ENCODE measurements at places on chromosomes 2 and 18.

GRCh38 chr2:232877940-232878511 lies 8.0 kb downstream of the SNORC start:
- DNase-seq = no peak

DNA sequence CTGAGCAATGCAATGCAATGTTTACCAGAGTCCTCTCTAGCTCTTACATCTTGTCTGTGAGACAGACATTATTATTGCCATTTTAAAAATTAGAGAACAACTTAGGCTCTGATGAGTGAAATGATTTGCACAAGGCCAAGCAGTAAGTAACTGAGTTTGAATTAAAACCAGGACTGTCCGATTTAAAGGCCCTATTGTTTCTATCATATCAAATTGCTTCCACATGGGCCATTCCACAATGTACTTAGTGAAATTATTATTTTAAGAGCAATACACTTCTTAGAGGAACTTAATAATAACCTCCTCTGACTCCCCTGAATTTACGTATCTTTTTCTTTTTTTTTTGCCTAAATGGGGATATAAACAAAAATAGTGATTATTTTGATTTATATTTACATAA lies 64.6 kb downstream of the PLCL1 start:
- DNase-seq = no peak

DNA sequence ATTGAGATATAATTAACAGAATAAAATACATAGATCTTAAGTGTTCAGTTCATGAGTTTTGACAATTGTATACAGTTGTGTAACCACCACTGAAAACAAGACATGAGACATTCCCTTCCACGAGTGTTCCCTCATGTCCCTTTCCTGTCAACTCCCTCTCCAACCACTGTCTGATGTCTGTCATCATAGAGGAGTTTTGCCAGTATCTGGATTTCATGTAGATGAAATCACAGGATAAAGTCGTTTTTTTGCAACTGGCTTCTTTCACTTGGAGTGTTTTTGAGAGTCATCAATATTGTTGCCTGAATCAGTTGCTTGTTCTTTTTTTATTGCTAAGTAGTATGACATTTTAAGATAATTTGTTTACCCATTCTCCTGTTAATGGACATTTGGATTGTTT lies 52.7 kb downstream of the RBMS1 start:
- DNase-seq = no peak

- peak; percentile 47 for DNase-seq
Observed at GRCh38 chr2:240564561-240565332, 3.5 kb upstream of the RNPEPL1 start.

DNA sequence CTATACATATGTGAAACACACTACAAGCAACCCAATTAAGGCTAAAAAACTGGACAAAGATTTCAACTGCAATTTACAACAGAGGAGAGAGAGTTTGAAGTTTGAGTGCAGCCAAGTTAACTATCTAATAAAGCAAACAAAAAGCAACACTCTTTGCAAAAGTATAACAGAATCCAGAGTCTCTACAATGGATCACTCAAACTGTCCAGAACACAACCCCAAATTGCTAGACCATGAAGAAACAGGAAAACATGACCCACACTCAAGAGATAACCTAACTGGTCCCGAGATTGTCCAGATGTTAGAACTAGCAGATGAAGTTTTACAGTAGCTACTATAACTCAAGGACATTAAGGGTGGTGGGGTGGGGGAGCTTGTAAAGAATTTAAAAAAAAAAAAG lies 14.8 kb downstream of the ABHD3 start:
- no peak for DNase-seq

GRCh38 chr18:5238371-5238976 lies 41.4 kb upstream of the AKAIN1 start:
- peak; percentile 51 for DNase-seq

DNA sequence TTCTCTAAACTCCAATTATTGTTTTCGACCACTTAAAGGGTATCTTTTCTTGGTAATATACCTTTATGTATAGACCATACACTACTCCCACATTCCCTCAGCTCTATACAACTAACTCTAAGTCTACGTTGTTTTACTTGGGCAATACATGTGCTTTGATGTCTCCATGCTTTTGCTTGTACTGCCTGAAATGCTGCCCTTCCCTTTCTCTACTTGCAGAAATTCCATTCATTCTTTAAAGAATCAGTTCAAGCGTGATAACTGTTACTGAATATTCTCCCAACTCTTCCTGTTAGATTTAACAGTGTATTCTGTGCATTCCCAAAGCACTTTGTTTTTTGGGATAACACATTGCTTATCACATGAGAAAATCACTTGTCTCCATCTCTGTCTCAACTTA lies 157.0 kb upstream of the AQP4 start:
- DNase-seq = no peak

DNA sequence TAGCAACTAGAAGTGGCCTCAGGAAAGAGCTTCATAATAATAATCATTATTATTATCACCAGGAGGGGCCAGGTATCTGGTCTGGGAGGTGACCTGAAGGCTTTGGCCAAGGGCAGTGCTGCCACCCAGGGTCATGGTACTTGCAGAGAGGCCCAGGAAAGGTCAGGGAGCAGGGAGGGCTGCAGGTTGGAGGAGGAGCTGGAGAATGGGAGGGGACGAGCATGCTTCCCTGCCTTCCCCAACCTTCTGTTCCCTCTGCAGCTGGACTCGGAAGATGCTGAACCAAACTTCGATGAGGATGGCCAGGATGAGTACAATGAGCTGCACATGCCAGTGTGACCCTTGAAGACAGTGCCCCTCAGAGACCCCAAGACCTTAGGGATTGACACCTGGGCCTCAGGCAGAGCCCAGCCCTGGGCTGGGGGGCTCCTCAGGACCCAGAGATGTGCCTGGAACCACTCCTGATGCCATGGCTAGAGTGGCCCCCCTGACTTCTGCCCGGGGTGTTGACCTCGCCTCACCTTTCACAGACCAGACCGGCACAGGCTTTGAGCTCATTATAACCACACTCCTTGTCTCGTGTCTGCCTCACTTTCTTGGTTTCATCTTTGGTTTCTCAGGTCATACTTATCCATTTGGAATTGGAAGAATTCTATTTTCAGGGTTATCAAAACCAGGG lies 14.1 kb downstream of the SLC4A3 start:
- no peak for DNase-seq

GRCh38 chr2:64807417-64807816 lies 153.7 kb upstream of the SERTAD2 start:
- DNase-seq = peak; percentile 67

DNA sequence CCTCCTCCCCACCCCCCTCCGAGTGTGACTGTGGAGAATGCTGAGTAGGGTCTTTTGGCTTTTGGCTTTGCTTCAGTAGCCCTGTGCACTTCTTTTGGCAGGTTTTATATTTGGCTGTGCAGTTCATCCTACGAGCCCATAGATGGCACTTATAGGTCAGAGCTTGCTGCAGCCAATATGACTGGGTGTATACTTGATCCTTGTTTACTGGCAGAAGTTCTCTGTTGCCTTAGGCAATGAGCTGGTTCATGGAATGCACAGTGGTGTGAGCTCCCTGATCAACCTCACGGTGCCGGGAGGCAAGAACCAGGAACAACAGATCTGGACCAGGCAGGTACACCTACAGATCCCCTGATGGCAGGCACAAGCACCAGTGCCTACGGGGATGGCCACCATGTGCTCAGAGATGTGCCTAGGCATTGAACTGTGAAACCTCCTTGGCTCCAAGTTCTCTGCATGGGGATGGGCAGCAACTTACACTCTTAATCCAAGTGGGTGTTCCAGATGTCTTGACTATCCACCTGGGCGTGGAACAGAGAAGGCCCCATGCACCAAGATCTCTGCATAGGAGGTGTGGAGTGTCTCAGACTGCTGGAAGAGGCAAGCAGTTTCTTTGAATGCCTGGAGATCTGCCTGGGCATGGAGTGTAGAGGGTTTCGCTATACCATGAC lies 190.4 kb downstream of the KIAA1328 start:
- DNase-seq = no peak

DNA sequence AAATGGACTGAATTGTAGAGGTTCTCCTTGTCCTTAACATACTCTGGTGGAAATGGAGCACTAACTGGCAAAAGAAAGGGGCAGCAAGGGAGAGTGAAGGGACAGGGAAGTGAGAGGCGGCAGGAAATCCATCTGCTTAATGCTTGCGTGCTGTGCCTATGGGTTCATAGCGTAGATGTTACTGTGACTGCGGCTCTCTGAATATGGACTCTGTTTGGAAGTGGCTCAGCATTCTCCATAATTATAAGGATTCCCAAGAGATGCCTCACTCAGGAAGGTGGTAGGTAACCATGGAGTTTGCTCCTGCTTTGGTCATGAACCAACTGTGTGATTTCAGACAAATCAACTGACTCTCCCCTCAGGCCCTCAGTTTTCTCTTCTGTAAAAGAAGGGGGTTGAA lies 50.0 kb downstream of the MYO3B start:
- DNase-seq = no peak
